ENCODE measurements at places on chromosomes 11 and 22.

GRCh38 chr11:2779981-2780849, 80.4 kb upstream of the KCNQ1OT1 start:
- DNase-seq, result no peak

GRCh38 chr11:130394615-130395014, 33.8 kb downstream of the ADAMTS8 start:
- no peak for DNase-seq

DNA sequence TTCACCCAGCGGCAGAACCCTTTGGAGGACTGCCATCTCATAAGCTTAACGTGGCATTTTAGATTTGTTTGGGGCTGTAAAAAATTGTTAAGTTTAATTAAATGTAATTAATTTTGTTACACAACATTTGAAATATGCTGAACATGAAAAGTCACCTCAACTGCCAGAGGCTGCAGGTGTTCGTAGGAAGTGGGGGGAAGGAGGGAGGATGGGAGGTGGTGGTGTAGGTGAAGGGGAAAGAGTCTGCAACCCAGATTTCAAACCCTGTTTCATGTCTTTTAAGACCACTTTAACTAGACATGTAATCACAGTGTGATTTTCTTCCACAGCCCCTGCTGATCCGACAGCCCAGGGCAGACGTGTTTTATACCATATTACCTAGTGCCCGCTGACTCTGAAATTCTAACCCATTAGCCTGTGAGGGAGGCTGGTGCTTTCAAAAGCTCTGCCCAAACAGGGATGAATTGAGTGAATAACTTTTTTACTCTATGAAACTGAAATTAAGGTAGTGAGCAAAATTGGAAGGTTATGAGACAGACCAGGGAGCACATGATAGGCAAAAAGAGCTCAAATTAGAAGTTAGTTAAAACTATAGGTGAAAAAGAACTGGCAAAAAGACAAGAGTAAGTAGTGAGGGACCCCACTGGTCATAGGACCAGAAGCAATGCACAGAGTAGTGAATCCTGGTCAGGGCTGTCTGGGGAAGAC, 279.8 kb downstream of the DDX10 start:
- no peak for DNase-seq

GRCh38 chr11:68008381-68009337, 1.5 kb upstream of the ALDH3B1 start:
- DNase-seq, result no peak

DNA sequence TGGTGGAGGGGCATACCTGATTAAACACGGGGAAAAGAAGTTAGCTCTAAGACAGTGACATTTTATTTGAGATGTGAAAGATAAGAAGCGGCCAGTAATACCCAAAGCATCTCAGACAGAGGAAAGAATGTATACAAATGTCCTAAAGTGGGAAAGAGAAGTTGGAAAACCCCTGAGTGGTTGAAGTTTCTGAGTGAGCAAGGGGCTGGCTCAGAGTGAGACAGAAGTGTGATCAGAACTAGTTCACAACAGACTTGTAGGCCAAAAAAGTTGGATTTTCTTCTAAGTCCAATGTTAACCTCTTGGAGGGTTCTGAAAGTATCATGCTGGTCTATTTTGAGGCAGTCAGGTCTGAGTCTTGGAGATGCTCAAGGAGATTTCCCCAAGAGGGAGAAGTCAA, 608.7 kb downstream of the SOX6 start:
- DNase-seq, result no peak

DNA sequence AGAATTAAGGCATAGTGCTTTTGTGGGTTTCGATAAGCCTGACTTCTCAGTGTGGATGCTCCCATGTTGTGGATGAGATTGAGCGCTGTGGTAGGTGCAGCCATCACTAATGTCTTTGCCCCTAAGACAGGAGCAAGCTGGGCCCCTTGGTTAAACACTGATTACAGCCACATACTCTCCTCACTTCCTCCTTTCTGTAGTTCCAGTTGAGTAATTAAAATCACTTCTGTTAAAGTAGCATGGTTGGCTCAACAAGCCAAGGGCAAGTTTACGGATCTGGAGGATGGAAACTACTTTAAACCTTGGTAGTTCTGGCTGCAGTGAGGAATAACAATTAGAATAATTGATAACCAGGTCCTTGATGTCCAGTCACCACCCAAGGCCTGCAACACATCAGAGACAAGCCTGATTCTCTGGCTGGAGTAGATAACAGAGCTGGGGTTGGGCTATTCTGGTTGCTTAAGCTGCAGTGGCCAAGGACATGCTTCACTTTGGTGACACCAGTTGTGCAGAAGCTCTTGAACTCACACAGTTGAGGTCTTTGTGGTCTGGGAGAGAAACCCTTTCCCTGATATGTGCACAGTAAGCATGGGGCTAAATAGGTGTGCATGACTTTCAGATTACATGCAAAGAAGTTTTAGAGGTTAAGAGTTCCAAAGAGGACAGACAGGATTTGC, 81.3 kb downstream of the KIRREL3 start:
- DNase-seq, result no peak

DNA sequence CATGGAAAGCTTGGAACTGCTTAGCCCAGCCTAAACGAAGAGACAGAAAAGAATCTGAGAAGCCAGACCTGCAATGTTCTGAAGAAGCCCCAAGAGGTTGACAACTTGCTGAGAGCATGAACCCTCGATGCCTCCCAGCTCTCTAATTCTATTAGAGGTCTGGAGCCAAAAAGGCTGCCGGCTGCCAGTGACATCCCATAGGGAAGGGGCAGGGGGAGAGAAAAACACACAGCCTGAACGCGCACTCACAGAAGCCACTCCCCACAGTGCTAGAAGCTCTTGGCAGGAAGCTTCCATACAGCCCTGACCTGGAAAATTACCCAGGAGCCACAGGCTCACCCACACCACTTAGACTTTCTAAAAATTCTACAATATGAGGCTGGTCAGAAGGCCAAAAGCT, 18.3 kb downstream of the POLDIP3 start:
- no peak for DNase-seq

DNA sequence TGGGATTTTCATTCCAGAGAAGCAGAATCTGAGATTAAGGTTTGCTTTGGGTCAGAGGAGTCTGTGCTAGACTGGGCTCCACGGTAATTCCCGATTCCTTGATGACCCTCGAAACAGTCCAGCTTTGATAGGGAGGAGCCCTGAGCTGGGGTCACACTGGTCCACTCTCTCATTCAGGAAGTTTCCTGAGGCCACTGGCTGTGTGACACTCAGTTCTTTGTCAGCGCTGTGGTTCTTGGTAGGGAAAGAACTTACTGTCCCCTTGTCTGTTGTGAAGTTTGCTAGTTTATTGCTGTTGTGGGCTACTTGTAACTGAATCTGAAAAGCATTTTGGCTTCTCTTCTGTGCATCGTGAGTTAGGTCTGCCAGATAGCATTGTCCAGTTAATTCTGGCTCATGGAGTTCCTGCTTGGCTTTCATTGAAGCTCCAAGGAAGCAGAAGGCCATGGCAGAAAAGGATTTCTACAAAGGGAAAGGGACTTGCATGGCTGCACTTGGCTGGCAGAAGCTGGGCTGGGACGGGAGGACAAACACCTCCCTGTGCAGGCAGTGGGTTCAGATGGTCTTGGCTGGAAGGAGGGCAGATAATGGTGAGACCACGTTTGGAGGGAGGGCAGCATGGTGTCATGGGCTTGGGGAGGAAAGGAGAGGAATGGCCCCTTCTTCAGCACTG, 23.3 kb downstream of the BCR start:
- DNase-seq, result no peak
